Stimulated activated CD8-positive, alpha-beta memory T cell treated with anti-CD3 and anti-CD28 coated beads, Interleukin-15, amount 100 ng/mL, for 1 hour (primary cell): ENCODE measurements at places on chromosomes 2 and 18.

DNA sequence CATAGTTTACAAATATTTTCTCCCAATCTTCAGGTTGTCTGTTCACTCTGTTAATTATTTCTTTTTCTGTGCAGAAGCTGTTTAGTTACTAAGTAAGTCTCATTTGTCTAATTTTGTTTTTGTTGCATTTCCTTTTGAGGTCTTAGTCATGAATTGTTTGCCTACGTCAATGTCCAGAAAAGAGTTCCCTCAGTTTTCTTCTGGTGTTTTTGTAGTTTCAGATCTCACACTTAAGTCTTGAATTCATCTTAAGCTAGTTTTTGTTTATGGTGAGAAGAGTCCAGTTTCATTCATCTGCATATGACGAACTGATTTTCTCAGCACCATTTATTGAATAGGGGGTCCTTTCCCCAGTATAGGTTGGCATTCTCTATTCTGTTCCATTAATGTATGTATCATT is 1252.2 kb upstream of the TMEFF2 start:
- no peak for DNase-seq

- DNase-seq: no peak
Observed at GRCh38 chr18:58842978-58843687, 21.5 kb upstream of the ZNF532 start.

DNA sequence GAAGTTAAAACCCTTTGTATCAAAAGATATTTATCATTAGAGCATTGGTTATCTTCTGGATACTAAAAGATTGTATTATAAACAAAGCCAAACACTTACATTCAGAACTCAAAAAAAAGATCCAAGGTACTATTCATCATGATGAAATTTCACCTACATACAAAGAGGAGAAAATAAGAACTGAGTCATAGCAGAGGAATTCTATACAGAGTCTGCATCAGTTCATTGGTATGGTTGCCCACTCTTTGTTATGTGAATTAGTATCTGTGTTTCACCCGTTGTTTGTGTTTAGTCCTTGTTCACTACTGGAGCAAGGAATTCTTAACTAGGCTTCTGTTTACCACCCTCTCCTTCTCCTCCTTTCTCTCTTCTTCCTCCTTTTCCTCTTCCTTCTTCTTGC is 157.9 kb downstream of the LNPK start:
- no peak for DNase-seq

DNA sequence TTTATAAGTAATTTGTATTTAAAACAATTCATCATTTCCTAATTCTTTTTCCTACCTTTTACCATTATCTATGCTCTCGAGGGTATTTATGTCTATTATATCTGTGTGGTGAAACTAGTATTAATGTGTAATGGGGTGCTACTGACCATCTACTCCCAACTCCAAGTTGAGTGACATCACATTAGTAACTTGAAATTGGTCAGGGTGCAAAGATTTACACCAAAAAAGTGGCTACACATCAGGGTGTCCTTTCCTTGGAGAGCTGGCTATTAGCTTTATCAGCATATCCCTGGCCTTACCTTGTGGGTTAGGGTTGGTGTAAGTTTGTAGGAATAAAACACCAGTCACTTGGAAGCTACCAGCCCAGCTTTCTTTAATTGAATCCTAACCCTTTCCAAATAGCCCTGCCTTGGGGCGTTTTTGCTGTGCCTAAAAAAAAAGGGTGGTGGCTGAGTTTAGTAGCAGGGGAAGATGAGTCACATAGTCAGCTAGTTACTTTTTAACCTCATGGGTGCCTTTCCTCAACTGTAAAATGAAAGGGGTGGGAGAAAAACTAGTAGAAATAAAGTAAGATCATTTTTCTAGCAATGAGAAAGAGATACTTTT is 14.0 kb downstream of the ANXA4 start:
- DNase-seq: no peak

DNA sequence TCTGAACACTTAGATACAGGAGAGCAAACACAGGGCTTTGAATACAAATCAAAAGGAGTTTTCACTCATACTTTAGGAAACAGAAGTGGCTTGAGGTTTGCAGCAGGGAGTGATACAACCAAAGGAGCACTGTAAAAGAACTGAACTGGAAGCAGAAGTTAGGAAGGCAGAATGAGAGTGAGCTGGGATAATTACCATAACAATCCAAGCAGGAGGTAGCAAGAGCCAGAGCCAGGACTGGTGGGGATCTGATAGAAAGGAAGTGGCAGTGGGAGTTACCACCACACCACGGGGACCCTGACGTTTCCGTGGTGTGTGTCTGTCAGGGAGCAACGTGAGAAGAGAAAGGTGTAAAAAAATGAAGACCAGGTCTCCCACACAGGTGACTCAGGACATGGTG is 81.3 kb upstream of the EPB41L3 start:
- DNase-seq: no peak

GRCh38 chr2:233544200-233544610 is 22.4 kb downstream of the USP40 start:
- DNase-seq: no peak

- no peak for DNase-seq
Observed at GRCh38 chr2:203195331-203196036, 43.3 kb upstream of the CYP20A1 start.

GRCh38 chr18:44895176-44895798 is 214.6 kb downstream of the SETBP1 start:
- DNase-seq: no peak

- DNase-seq: no peak
Observed at GRCh38 chr2:239858179-239858578, 167.0 kb downstream of the NDUFA10 start.

DNA sequence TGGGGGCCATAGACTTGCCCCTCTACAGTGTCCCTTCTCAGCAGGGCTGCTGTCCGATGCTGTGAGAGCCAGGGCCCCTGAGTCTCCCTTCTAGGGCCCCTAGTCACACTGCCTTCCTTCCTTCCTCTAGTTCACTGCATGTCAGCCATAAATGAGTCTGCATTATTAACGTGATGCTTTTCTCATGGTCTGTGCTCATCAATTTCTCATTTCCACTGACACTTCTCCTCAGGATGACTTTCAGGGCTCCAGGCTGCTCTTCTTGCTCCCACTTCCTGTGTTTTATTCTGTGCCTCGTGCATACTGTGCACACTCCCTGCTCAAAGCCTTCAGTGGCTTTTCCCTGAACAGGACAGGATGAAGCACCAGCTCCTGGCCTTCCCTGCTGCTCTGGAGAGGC is 146.5 kb downstream of the FAM210A start:
- DNase-seq: no peak

DNA sequence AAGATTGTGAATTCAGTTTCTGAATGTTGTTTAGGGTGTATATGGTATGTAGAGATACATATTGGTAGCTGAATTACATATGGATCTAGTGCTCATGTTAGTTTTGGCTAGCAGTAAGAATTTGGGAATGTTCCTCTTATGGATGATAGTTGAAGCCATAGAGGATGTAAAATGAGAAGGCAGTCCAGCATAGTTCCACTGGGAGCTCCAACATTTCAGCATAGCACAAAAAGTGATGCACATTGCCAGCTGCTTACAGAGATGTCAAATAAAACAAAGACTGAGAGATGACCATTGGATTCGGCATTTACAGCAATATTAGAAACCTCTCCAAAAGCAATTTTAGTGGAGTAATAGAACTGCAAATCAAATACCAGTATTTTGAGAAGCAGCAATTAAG is 77.4 kb downstream of the EML4 start:
- DNase-seq: no peak

DNA sequence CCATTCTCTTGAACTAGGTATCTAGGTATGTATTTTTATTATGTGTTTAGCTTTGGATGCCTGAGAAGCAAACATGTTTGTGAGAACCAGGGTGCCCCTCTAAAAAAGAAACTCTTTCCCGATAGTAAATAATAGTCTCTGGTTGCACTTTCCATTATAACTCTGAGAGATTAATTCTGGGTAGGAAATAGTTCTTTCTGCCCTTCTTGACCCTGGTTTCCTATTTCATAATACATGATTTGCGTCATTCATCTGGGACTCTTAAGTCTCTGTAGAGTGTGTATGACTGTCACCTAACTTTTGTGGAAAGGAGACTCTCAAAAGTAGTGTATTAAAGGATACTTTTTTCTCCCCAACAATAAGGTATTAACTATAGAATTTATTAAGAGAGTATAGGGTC is 31.5 kb downstream of the ACSL3 start:
- no peak for DNase-seq

DNA sequence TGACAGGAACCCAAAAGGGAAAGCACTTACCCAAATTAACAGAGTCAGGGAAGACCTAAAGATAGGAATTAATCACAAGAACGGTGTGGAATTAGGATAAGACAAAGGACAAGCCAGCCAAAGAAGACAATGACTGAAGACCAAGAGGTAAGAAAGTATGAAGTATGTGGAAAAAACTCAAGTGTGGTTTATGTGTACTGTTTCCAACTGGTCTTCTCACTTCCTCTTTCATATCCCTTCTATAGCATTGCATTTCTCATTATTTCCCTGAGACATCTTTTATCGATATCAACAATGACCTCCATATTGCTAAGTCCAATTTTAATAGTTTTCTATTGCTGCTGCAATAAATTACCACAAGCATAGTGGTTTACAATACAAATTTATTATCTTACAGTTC is 313.5 kb upstream of the SLC39A10 start:
- DNase-seq: no peak

- no peak for DNase-seq
Observed at GRCh38 chr2:54628418-54628817, 95.0 kb upstream of the EML6 start.
